ENCODE measurements at places on chromosomes 4 and X.

GRCh38 chr4:116724249-116724648 is 361.1 kb downstream of the TRAM1L1 start:
- no peak for DNase-seq

GRCh38 chr4:184734758-184735157 is 862 bp upstream of the CENPU start:
- DNase-seq, result no peak

GRCh38 chr4:114464726-114465272 is 133.8 kb upstream of the UGT8 start:
- DNase-seq, result no peak

- DNase-seq, result no peak
Observed at GRCh38 chrX:48998391-48998790, 3.7 kb downstream of the GRIPAP1 start.

- no peak for DNase-seq
Observed at GRCh38 chrX:46040001-46040400, 505.2 kb downstream of the ZNF674 start.

All from osteoblast (primary cell).